ENCODE measurements at places on chromosomes 4 and X.
A peak's percentile ranks its signal among the peaks of the same experiment; 100 is the strongest.

- DNase-seq = peak; percentile 40
These were observed 13.0 kb upstream of the CXCL2 start for GRCh38 chr4:74111990-74112389.

- no peak for DNase-seq
These were observed 336.3 kb upstream of the TRAM1L1 start for GRCh38 chr4:117421706-117422105.

GRCh38 chr4:175536852-175537453 lies 275.1 kb downstream of the GPM6A start:
- no peak for DNase-seq

- no peak for DNase-seq
These were observed 71.8 kb downstream of the ASMT start for GRCh38 chrX:1686642-1687041.

DNA sequence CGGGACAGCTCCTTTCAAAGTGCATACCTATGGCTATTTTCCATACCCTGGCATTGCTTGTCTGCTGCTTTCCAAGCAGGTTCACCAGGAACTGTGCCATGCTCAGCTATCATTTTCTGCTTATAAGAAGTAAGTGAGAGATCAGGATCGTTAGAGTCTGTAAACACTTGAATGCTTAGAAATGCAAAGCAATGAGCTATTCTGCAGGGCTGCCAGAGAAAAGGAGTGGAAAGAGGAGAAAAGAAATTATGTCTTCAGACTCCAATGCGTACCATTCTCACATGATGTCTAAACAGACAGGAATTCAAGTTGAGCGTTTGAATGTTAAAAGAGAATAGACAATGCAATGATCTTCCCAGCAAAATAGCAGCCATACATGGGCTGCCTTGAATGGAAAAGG lies 245.5 kb upstream of the SLC7A11 start:
- no peak for DNase-seq

DNA sequence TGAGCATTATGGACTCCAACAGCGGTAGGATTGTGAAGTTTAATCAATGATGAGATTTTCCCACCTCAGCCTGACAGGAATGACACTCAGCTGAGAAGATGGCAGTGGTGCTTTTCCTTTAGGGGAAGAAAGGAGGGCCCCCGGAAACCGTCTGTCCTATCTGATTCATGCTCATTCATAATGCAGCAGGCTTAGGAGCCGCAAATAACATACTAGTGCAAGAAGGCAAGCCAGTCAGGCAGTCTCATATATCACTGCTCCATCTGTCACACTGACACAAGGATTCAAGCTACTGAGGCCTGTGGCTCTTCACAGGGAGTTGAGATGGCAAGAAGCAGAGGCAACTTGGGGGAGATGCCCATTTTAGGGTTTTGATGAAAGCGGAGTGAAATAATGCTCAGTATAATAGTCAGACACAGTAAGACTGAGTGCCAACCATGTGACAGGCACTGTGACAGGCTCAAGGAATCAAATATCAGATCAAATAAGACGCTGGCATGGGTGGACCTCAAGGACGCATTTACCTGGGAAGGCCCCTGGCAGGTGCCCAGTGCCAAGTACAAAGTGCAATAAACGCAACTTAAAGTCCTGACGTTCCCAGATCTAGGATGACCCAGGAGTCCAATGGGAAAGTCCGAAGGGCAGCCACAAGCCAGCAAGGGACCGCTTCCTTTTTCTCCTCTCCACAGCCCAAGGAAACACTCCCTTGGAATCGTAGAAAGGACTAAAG lies 63.4 kb downstream of the FHDC1 start:
- no peak for DNase-seq

DNA sequence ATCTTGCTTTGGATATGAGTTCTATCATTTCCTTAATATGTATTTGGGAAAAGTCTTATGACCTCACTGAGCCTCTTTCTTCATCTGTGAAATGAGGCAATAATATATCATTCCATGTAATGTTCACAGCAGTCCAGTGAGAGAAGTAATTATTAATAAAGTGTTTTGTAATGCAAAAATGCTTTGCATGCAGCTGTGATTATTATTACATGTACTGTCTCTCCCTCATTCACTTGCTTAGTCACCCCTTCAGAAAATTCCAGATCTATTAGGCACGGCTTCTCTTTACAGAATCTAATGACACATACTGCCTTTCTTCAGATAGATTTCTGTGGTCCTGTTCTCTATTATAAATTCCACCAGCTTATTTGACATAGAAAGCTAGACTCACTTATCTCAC lies 53.5 kb upstream of the FGF13 start:
- DNase-seq = no peak

DNA sequence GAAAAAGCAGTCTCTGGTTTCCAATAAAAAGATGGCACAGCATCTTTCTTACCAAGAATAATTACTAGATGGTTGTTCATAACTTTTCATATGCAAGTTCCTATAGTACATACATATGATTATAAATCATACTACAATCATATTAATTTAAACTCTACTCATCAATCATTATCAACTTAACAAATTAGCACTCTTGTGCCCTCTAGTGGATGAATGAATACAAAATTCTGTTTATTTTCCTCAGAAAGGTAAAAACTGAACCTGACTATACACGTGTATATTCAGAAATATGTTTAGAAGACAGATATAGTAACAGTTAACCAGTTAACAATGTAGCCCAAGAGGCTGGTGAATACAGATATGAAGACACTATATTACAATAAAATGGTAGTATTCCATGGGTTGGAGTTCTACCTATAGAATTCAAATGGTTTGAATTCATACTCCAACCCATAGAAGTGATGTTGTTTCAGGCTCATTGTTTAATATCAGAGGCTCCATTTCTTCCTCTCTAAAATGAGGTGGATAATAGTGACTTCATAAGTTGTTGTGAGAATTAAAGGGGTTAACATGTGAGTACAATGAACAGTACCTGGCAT lies 100.0 kb downstream of the ADAMTS3 start:
- DNase-seq = no peak

DNA sequence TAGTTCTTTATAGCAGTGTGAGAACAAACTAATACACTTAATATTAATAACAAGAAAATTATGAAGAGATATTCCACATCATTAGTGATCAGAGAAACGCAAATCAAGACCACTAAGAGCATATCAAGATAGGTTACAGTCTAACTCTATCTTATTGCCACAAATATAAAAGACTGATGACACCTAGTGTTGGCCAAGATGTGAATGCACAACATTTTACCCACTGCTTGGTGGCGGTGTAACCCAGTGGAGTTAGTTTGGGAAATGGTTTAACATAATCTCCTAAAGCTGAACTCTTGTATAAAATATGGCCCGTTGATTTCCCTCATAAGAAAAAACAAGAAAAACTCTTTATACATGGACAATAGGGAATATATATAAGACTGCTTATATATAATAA lies 92.4 kb downstream of the SLITRK2 start:
- no peak for DNase-seq

DNA sequence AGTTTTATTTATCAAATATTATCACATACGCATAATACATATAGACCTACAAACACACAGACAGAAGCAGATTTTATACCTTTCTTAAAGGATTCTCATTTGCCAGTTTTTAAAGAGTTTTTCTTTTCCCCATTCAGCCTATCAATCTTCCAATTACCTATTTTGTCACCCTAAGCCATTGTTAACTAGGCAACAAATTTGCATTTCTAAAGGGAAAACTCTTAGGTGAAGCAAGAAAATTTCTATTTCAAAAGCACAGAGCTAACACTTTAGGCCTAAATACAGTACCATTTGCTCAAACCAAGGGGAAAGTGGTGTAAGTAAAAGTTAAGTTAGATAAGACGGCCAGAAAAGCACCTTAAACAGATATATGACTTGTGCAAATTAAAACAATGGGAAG lies 156.6 kb downstream of the NDST3 start:
- DNase-seq = no peak

GRCh38 chr4:54371173-54371572 lies 142.1 kb downstream of the PDGFRA start:
- DNase-seq = no peak

- DNase-seq = no peak
These were observed 52.4 kb upstream of the GUCY1A1 start for GRCh38 chr4:155614111-155614762.

- DNase-seq = no peak
These were observed 25.0 kb downstream of the COQ2 start for GRCh38 chr4:83259586-83259985.

DNA sequence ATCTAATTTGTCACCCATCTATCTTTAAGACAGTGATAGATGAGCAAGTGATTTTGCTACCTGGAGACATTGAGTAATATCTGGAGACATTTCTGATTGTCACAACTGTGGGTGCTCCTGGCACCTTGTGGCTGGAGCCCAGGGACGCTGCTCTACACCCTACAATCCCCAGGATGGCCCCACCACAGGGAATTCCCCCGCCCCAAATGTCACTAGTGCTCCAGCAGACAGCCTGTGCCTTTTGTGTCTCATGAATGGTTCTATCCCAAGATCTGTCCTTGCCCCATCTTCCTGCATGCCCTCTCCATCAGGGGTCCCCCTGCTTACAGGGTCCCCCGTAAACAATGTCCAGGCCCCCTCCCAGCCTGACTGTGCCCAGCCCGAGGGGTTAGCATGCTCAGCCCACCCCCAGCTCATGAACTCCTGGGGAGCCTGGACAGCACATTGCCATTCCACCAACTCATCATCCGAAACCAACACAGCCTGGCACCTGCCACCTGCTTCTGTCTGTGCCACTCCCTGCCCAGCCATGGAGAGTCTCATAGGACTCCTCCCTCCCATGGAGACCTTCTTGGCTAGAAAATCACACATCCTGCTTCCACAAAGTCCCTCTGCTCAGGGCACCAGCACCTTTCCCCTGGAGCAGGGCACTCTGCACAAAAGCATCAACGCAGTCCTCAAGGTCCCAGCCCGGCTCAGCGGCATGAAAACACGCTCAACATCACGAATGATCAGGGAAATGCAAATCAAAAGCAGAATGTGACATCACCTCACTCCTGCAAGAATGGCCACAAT lies 5.7 kb downstream of the P2RY8 start:
- no peak for DNase-seq

DNA sequence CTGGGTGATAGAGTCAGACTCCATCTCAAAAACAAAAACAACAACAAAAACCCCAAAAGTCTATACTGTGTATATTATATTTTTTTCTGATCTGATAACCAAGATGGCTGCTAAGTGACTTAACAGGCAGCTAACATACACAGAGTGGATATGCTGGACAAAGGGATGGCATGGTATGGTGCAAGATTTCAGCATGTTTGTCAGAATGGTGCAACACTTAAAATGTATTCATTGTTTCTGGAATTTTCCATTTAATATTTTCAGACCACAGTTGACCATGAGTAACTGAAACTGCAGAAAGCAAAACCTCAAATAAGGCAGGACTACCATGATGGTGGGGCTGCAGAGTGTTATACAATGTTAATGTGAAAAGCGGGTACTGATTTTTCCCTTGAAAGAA lies 6.1 kb upstream of the BOD1L1 start:
- no peak for DNase-seq

GRCh38 chr4:73751830-73752229 lies 11.5 kb downstream of the CXCL8 start:
- no peak for DNase-seq

GRCh38 chr4:176360446-176360845 lies 40.7 kb downstream of the SPCS3 start:
- no peak for DNase-seq

DNA sequence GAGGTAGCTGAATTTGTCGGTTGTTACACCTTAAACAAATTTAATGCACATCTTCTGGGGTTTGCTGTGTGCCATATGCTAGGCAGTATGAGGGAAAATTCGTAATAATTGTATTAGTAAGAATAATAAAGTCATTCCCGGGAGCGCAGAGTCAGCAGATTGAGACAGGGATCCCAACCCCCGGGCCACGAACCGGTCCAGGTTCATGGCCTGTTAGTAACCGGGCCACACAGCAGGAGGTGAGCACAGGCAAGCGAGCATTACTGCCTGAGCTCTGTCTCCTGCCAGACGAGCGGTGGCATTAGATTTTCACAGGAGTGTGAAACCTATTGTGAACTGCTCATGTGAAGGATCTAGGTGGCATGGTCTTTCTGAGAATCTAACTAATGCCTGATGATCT lies 114.9 kb downstream of the PCDH7 start:
- DNase-seq = no peak

GRCh38 chrX:67619253-67619652 lies 75.4 kb downstream of the AR start:
- no peak for DNase-seq

DNA sequence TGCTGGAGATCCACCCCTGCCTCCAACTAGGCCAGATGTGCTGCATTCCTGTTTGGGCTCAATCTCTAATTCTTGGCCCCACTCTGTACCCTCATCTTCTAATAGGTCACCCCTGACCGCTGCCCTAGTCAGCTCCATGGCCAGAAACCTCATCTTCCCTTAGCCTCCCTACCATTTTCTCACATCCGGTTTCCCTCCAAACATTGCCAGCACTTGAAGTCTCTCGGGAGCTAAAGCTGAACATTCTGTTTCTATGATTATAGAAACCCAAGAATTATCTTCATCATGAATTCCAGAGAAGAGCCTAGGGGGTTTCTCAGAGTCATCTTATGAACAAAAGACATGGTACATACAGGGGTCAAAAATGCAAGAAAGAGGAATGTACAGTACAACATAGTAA lies 179.7 kb downstream of the AMELX start:
- no peak for DNase-seq

DNA sequence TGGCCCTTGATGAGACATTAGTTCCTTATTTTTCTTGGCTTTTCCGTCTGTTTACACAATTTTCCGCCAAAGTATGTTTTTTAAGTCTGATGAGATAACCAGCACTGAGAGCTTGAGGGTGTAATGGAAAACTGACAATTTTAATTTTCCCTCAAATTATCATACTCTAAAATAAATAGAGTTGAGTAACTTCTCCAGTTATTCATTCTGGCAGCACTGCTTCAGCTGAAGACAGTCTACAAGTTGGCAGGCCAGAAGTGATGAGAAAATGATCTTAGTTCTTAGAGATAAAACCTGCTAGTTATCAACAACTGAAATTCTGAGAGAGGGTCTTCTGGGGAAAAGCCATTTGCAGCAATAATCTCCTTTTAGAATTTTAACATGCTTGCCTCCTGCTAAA lies 241.6 kb upstream of the TET2 start:
- no peak for DNase-seq

GRCh38 chr4:8275548-8275910 lies 6.0 kb downstream of the HTRA3 start:
- DNase-seq = no peak

GRCh38 chrX:21528076-21528475 lies 130.1 kb downstream of the KLHL34 start:
- DNase-seq = no peak

GRCh38 chr4:143406523-143406922 lies 69.8 kb downstream of the GAB1 start:
- no peak for DNase-seq

DNA sequence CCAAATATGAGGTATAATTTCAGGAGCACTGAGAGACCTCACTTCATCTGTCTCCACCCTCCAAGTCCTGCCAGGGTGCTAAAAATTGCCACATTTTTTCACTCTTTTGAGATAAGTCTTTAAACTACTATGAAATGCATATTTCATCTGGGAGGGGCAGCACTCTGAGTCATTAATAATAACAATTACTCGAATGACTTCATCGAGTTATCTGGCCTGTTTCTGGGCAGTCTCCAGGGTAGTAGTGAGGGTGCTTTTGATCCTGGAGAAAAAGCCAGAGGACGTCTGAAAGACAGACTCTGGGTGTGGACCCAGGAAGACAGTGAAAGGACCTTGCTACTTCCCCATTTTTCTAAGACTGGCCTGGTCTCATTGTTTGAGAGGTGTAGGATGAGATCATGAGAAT lies 42.3 kb upstream of the SRD5A3 start:
- no peak for DNase-seq

GRCh38 chrX:49089553-49089952 lies 9.9 kb upstream of the WDR45 start:
- no peak for DNase-seq
